ENCODE measurements at places on chromosomes 12 and 14. TPM values are rescaled to one million over a fixed set of nuclear protein-coding genes. Genes with fewer than 3 reads are reported as not detected.

DNA sequence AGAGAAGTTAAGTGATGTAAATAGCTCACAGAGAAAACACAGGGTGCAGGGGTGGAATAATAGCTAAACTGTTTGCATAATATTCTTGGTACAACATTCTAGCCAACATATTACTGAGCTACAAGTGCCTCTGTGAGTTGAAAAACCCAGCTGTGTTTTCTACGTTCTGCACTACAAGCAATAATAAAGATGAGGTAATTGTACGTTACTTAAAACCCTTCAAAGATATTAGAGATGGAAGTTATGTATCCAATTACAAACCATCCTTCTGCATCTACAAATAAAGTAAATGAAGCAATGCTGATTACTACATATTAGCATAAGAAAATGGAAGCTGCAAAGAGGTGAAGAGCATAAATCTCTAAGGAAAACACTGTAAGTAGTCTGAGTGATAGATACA, 271.4 kb downstream of the SSPN start:
- H3K4me1 ChIP-seq: peaks cover 2% of the 10 kb centered on the region
- no peak overlapping the region for H3K4me3 ChIP-seq
- no peaks in the 10 kb centered on the region for H3K27me3 ChIP-seq
- no peaks in the 10 kb centered on the region for H3K36me3 ChIP-seq

DNA sequence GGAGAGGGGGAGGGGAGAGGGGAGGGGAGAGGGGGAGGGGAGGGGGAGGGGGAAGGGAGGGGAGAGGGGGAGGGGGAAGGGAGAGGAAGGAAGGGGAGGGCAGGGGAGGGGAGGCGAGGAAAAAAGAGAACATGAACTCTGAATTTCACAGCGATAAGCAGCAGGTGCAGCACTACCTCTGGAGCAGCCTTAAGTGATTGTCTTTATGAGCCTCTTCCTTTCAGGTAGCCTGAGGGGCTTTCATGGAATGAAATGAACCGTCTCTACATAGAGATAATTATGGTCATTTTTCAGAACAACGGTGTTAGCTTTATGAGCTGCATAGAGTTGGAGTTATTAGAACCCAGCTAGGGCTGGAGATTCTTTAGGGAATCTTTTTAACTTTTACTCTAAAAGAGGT, 18.1 kb upstream of the PTCSC3 start:
- H3K36me3 ChIP-seq: no peaks in the 10 kb centered on the region
- no peaks in the 10 kb centered on the region for H3K27me3 ChIP-seq
- DNase-seq: no peak
- no peak overlapping the region for H3K27ac ChIP-seq
- H3K4me3 ChIP-seq: no peak overlapping the region

ASB2 gene
- total RNA-seq: 2.3 TPM

SCN8A gene
- 0.77 TPM for total RNA-seq

- no peaks in the 10 kb centered on the region for H3K36me3 ChIP-seq
- H3K27me3 ChIP-seq: no peaks in the 10 kb centered on the region
Measured at GRCh38 chr12:53131844-53132243, 28.6 kb downstream of the SOAT2 start.

GRCh38 chr12:43914391-43914790, 78.5 kb downstream of the TMEM117 start:
- no peaks in the 10 kb centered on the region for H3K27me3 ChIP-seq
- no peak overlapping the region for H3K4me3 ChIP-seq
- H3K4me1 ChIP-seq: no peaks in the 10 kb centered on the region
- no peak overlapping the region for H3K27ac ChIP-seq

DNA sequence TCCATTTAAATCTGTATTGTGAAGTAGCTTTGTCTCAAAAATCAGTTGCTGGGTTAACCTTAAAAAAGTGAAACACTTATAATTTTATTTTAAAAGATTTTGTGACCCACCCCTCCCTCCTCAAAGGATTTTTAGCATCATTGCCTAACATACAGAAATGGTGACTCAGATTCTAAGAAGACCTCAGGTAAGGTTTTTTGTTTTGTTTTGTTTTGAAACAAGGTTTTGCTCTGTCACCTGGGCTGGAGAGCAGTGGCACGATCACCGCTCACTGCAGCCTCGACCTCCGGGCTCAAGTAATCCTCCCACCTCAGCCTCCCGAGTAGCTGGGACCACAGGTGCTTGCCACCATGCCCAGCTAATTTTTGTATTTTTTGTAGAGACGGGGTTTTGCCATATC, 74.2 kb downstream of the GNS start:
- no peak overlapping the region for H3K4me3 ChIP-seq
- H3K27ac ChIP-seq: no peak overlapping the region
- DNase-seq: no peak
- peaks cover 3% of the 10 kb centered on the region for H3K36me3 ChIP-seq
- no peaks in the 10 kb centered on the region for H3K27me3 ChIP-seq

DNA sequence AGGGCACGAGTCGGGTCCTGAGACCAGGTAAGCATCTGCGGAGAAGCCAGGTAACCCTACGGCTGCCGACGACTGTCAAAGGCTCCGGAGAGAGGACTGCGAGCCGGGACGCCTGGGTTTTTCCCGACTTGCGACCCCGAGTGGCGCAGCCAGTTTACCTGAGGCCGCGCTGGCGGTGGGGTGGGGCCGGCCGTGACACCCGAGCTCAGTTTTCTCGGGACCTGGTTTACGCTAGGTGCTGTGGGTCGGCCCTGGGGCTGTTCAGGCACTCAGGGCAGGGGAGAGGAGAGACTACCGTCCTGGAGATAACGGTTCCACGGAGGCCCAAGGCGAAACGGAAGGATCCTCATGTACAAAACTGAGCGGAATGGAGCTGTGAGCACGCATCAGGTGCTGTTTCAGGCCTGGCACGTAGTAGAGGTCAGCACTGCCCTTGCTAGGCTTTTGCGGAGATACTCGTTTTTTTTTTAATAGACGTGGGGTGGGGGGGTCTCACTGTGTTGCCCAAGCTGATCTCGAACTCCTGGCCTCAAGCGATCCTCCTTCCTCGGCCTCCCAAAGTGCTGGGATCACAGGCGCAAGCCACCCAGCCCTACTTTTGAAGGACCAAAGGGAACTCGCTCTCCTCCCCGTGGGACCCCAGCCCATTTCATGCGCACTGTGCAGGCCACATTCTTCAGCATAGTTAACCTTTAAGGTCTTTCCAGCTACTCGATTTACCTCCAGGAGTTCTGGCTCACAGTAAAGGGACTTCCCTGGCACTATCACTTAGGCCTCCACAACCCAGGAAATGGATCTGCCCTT, 471 bp downstream of the MTRFR start:
- no peak for DNase-seq
- no peaks in the 10 kb centered on the region for H3K27me3 ChIP-seq
- peak overlapping the region; percentile 91 for H3K27ac ChIP-seq
- H3K4me1 ChIP-seq: peaks cover 7% of the 10 kb centered on the region
- H3K4me3 ChIP-seq: peak overlapping the region; percentile 97

DNA sequence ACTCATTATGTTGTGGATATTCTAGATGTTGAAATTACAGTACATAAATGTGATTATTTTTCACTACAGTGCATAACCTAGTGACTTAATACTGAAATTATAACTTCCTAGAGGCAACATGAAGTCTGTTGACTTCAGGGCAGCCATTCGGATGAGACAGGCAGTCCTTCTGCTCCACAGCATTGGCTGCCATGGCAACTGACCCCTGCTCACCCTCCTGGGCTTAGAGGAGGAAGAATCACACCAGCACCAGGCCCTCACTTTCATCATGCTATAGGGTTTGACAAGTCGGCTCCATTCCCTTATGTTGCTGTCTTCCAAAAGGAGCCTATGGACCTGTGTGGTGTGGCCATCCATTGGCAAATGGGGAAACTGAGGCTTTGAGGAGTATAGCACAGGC, 233.5 kb upstream of the TMEM132C start:
- DNase-seq: no peak
- no peak overlapping the region for H3K4me3 ChIP-seq
- no peaks in the 10 kb centered on the region for H3K36me3 ChIP-seq
- H3K4me1 ChIP-seq: no peaks in the 10 kb centered on the region

DNA sequence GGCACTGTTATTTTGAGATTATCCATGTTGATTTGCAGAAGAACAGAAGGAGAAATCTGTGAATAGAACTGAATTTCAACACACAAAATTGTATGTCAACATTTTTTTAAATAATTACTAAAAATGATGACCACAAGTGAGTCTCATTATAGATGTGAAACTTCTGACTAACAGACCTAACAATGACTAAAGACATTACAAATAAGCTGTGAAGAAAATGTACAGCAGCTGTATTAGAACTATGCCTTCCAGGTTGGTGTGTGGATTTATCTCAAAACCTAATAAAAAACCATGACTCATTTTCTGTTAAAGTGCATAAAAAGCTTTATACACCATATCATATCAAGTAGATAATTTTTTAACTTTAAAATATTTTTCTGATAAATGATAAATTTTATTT, 22.5 kb upstream of the FOXG1 start:
- H3K4me3 ChIP-seq: no peak overlapping the region
- no peaks in the 10 kb centered on the region for H3K4me1 ChIP-seq
- no peak for DNase-seq
- no peak overlapping the region for H3K27ac ChIP-seq
- no peaks in the 10 kb centered on the region for H3K27me3 ChIP-seq
- no peaks in the 10 kb centered on the region for H3K36me3 ChIP-seq

- no peaks in the 10 kb centered on the region for H3K27me3 ChIP-seq
- H3K27ac ChIP-seq: no peak overlapping the region
- no peak overlapping the region for H3K4me3 ChIP-seq
Measured at GRCh38 chr12:93921521-93921920, 226.9 kb upstream of the PLXNC1 start.

Data from lung (tissue), 17 donors.